ENCODE measurements at places on chromosomes 12 and 14.

DNA sequence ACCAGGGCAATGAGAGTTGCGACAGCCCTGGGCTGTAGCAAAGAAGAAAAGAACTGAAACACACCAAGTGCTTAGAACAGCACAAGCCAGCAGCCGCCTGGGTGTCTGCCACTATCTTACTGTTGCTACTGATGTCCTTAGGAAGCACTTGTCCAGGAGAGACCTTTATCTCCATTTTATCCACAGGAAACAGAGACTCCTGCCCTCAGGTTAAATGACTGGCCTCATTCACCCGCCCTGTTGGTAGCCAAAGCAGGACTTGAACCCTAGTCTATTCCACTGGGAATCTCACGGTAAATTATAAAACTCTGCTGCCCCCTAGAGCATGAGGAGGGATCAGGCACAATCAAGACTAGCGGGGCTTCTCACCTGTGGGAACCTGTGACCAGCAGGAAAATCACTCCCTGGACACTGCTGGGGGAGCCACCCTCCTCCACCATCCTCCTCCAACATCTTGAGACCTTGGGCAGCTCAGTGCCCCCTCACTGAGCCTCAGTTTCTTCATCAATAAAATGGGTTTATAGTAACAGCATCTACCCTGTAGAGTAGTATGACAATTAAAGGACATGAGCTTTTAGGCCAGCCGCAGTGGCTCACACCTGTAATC lies 20.5 kb upstream of the TESC start:
- DNase-seq, result no peak

- no peak for DNase-seq
Observed at GRCh38 chr14:33848706-33849454, 102.0 kb downstream of the EGLN3 start.

GRCh38 chr12:97643924-97644323 lies 181.3 kb downstream of the RMST start:
- no peak for DNase-seq

GRCh38 chr14:105028251-105028927 lies 7.5 kb upstream of the CDCA4 start:
- no peak for DNase-seq

DNA sequence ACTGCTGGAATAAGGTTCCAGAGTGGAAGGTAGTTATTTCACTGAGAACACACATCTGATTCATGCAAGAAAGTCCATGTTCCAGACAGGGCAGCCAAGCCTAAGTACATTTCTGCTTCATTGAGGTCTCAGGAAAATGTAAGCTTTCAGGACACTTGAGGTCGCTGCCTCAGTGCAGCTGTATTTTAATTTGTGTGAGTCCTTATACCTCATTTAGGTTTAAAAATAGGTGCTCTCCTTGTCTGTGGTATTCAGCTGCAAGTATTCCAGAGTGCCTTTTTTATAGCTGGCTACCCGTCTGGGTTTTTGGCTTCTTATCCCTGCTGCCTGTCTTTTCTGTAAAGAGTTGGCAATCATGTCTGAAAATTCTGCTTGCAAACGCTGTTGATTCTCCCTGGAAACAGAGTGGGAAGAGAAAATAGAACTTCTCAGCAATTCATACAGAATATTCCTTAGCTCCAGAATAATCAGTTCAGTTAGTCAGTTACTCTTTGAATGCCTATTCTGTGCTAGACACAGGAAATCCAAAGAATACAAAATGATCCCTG lies 45.3 kb upstream of the PLBD1 start:
- DNase-seq, result no peak

GRCh38 chr12:121190523-121191031 lies 19.4 kb upstream of the P2RX4 start:
- no peak for DNase-seq

DNA sequence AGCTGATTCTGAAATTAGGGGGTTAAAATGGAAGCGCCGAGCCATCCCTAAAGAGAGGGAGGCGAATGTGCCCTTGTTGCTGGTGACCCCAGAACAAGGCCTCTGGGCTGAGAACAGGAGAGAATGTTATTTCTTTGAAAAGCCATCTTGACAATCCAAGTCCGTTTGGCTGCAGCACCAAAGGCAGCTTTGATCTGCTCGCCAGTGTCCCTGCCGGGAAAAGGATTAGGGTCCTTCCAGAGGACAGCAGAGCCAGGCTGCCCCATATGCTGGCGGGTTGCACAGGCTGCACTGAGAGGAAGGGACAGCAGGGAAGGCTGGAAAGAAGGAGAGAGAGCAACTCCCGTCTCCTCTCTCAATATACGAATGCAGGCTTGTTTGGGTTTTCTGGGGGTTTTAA lies 141.7 kb downstream of the TMEM132C start:
- DNase-seq, result no peak

DNA sequence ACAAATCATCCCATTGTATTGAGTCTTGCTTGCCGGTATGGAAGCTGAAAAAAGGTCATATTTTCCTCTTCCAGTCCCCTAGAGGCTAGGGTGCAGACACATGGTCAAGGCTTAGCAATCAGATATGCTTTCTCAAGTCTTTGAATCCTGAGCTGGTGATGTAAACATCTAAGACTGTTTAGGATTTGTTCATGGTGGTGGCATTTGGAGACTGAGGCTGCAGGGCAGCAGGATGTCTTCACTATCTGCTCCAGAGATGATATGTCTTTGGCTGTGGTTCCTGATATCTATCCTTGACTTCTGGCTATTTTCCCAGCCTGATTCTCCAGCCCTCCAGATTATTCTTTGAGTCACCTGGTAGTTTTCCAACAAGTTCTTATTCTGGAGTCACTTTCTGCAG lies 50.5 kb upstream of the DACT1 start:
- DNase-seq, result no peak

- no peak for DNase-seq
Observed at GRCh38 chr14:60106339-60106738, 14.6 kb downstream of the PCNX4 start.

DNA sequence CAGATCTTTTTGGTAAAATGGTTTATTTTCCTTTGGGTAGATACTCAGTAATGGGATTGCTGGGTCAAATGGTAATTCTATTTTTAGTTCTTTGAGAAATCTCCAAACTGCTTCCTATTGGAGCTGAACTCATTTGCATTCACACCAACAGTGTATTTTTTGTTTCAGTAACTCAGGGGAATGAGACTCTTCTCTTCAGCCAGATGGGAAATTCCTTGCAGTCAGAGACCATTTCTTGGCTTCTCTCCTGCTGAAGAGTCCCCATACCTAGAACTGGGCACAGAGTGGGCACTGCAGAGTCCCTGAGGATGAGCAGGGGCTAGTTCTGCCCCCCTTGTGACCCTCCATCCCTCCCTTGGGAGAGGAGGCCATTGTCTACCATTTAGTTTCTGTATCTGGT lies 10.8 kb downstream of the SDSL start:
- no peak for DNase-seq

DNA sequence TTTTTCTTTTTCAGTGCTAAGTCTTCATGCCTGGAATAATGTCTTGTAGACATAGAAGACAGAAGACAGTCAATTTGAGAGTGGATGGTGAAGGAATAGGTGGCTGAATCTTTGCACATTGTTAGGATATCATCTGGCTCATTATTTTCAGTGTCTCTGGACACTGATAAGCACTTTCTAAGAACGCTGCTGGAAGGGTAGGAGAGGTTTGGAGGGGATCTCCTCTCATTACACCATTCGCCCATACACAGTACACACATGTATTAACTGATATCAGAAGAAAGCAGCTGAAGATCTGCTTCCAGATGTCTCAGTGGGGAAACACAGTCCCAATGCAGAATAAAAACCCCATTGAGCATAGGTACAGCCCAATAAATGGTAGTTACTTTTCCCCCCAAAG lies 461.1 kb upstream of the DCN start:
- DNase-seq, result no peak

DNA sequence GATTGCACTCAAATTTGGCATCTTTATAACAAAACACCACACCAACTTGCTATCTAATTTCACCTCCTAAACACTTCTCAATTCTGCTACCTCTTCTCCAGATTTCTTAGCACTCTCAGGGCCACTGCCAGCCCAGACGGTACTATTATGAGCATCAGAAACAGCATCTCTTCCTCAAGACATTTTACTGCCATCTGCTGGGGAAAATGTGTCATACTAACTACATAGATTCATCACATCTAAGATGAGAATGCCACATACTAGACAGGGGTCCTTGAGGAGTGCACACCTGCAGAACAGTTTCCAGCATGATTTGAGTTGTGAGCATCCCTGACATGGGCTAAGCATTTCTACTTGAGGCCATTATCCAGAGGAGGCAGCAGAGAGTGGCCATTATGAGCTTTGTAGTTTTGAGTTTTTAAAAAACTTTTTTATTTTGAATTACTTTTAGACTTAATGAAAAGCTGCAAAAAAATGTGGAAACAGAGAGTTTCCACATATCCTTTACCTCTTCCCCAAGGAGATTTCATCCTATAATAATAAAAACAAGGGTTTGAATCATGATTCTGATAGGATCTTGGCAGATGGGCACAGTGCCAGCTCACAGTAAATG lies 15.1 kb upstream of the GRIP1 start:
- no peak for DNase-seq

GRCh38 chr14:36976571-36977023 lies 195.8 kb downstream of the SLC25A21 start:
- no peak for DNase-seq

DNA sequence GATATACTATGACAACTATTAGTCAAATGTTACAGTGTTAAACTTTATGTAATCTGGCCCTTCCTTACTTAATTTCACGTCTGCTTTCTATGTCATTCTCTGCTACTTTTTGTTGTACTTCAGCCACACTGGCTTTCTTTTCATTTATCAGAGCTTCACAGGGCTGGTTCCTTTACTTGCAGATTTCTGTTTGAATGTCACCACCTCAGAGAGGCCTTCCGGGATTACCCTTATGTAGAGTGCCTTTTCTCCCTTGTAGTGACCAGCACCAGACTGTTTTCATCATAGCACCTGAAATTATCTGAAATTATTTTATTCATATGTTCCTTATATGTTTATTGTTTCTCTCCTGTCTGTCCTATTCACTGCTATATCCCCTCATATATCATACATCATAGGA lies 75.4 kb downstream of the TAOK3 start:
- no peak for DNase-seq

DNA sequence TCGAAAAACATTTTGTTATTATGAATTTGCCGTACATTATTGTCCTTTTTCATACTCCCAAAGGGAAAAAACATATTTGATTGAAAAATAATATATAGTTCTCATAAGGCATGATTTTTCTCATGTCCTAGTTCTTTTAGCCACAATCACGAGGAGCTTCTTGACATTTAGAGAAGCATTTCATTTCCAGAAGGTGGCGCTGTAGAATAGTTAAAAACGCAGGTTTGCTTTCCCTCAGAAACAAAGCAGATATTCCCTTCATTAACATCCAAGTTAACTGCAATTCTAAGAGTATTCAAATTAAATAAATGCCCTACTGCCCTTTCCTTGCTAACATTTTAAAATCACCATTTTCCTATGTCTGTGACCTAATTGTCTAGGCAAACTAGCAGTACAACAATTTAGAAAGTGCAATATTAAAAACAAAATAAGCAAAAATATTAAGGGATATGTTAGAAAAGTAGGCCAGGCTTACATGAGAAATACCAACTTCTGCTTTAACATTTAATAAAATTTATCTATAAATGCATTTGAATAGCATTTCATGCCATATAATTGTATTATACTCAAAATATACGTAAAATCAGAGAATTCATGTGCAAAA lies 10.9 kb upstream of the PIK3C2G start:
- no peak for DNase-seq

- no peak for DNase-seq
Observed at GRCh38 chr14:79379266-79379665, 832.0 kb downstream of the DIO2 start.

DNA sequence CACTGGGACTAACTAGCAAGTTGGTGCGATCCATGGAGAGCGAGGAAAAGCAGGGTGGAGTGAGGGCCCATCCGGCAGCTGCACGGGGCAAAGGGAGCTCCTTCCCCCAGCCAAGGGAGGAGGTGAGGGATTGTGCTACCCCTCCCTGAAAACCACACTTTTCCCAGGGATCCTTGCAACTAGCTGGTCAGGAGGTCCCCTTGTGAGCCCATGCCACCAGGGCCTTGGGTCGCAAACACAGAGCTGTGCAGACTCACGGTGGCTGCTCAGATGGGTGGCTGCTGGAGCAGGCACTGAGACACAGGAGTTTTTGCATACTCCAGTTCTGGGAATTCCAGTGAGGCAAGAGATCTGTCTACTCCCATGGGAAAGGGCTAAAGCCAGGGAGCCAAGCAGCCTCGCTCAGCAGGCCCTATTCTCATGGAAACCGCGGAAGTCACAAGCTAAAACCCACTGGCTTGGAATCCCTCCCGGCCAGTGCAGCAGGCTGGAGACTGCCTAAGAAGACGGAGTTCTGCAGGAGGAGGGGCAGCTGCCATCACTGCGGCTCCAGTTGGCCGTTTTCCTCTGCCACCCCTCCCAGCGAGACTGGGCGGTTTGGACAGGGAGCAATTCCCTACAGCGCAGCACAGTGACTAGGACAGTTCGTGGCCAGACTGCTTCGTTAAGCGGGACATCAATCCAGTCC lies 10.9 kb upstream of the ZNF705A start:
- no peak for DNase-seq

DNA sequence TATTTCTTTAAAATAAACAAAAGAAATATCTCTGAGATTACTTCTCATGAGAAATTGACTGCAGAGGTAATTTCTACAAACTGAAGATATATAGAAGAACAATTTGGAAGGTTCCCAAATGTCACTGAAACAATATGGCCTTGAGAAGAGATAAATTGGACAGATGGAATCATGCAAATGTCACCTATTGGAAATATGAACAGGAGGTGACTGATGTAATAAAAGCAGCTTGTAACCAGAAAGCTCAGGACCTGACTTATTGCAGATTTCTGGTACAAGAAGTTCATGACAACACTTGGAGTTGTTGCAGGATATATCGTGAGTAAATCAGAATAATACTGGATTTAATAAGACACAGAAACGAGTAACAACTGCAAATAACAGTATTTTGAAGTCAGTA lies 93.3 kb upstream of the TRHDE start:
- no peak for DNase-seq

DNA sequence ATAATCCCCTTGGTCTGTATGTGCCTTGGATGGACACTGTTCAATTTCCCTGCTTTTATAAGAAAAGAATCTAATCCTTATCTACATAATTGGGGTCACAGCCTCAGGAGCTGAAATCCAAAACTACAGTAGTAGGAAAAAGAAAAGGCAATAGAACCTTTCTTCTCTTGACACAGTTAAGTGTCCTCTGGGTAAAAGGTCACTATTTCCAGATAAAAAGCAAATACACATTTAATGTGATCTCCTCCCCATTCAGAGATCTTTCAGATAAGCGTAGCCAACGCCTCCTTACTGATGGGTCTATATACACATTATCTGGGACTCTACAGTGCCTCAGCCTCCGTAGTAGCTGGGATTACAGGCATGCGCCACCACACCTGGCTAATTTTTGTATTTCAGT lies 73.4 kb downstream of the CLIP1 start:
- no peak for DNase-seq

DNA sequence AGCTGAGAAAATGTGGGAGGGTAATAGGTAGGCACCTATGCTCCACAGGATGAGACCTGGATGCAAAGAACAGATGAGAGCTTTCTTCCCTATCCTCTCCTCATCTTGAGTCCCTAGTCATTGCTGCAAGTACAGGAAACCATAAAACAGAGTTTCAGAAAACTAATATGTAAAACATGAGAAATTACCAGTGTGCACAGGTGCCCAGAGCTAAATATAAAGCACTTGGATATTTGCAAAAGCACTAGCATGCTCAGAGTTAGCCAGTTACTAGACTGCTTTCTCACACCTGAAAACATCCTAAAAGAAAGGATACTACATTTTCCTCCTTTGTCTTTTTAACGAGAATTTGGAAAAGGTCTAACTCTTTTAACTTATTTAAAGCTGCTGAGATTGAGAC lies 324.3 kb downstream of the DAD1 start:
- no peak for DNase-seq

GRCh38 chr12:22089486-22089885 lies 43.5 kb downstream of the CMAS start:
- DNase-seq, result no peak
